ENCODE measurements at places on chromosomes 5 and 9.

DNA sequence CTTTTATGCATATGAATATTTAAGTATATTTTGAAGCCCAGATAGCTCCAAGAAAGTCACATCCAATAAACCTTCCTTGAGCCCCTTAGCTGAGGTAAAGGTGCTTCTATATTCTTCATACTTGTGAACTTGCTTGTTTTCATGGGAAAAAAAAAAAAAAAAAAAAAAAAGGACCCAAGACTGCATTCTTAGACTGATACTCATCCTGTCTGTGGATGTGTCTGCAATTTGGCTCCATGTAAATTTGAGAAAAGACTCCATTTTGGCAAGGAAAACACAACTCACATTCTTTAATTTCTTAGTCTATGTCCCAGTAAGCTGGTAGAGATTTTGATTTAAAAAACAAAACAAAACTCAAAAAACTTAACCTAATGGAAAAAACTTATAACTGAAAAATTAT is 238.3 kb downstream of the FBXL17 start:
- peak; percentile 11 for DNase-seq

DNA sequence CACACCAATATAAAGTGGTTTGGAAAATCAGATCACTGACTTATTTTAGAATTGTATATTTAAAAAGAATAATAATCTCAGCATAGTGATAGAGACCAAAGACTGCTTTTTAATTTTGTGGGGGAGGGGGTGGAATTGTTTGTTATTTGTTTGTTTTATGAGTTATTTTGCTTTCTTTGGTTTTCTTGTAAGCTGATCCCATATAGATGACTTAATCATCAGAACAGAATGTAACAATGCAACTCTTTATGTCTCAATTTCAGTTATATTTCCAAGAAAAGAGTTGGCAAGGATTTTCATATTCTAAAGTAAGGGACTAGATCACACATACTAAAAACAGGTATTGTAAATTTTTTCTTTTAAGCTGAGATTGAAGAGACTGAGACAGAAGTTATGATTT is 984.9 kb downstream of the TLE4 start:
- no peak for DNase-seq

- DNase-seq = no peak
Observed at GRCh38 chr5:11758321-11758720, 145.9 kb downstream of the CTNND2 start.

DNA sequence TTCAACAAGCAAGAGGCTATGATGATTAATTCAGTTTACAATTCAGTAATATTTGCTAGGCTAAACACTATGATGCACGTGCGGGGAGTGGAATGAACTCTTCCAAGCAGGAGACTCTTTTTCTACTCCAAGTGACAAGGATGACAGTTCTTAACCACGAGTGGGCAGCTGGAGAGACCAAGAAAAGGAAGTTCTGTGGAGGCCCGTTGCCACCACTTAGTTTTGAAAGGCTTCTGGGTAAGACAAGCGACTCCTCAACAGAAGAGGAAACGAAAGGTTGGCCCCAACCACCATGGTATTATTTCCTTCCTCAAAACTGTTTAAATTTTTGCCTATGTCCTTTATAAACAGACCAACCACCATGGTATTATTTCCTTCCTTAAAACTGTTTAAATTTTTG is 2.8 kb downstream of the DCAF12 start:
- DNase-seq = no peak

DNA sequence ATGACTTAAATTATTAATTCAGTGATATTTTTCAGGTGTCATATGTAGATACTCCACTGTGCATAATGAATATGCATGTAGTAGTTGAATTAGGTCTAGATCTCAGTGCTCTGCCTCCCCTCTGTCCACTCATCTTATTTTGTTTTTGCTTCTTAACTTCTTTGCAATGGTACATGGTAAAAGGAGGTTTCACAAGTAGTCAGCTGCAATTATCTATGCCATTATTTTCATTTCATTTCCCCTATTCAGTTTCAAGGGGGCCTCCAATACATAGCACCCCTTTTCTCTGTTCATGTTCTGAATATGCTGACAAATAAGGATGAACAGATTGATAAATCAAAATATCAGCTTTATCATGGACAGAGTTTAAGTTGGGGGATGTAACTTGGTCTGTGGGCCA is 511.6 kb upstream of the ZNF608 start:
- DNase-seq = no peak

- no peak for DNase-seq
Observed at GRCh38 chr5:136308212-136308795, 57.0 kb downstream of the TRPC7 start.

- no peak for DNase-seq
Observed at GRCh38 chr5:79536193-79536906, 22.4 kb upstream of the HOMER1 start.

- DNase-seq = no peak
Observed at GRCh38 chr9:103407260-103407659, 412.1 kb downstream of the CYLC2 start.

DNA sequence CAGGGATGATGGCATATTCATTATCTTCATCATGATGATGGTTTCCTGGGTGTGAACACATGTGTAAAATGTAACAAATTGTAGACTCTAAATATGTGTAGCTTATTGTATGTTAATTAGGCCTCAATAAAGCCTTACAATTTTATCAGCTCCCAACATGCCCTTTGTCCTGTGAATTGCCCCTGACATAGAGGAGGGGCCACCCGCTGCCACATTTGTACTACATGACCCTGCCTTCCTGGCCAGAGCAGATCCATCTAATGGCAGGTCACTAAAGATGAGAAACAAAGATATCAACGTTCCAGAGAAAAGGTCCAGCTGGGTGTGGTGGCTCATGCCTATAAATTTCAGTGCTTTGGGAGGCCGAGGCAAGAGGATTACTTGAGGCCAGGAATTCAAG is 117.2 kb downstream of the CAAP1 start:
- DNase-seq = no peak

DNA sequence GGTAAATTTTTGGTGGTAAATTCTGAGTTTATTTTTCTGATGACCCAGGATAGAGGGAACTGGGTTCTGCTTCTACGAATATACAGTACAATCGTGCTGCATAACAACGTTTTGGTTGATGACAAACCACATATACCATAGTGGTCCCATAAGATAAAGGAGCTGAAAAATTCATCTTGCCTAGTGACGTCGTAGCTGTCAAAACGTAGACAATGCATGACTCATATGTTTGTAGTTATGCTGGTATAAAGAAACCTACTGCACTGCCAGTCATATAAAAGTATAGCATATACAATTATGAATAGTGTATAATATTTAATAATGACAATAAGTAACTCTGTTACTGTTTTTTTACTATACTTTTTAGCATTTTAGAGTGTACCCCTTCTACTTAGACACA is 244.0 kb downstream of the GAS1 start:
- no peak for DNase-seq

Data from lung microvascular endothelial cell (primary cell).